ENCODE measurements at places on chromosomes 2 and 18.

- no peak for DNase-seq
Measured at GRCh38 chr2:197107291-197108269, 181.1 kb upstream of the PGAP1 start.

GRCh38 chr2:47535073-47535472, 132.1 kb downstream of the MSH2 start:
- DNase-seq: no peak

DNA sequence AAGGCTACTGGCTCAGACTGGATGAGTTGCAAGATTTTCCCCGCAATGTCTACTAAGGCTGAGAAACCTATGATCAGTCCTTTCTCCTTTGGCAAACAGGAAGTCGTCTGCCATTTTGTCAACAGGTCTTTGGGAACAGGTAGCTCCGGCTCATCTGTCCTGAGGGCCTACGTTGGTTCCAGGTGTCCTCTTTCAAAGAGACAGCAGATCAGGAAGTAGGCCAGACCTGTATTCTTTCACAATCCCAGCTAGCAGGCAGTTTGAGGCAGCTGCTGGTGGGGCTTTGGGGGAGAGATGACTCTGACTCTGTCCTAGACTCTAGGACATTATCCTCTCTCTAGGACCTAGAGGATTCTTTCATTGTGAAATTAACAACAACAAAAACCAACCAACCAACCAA, 98.6 kb downstream of the ACTR2 start:
- no peak for DNase-seq

DNA sequence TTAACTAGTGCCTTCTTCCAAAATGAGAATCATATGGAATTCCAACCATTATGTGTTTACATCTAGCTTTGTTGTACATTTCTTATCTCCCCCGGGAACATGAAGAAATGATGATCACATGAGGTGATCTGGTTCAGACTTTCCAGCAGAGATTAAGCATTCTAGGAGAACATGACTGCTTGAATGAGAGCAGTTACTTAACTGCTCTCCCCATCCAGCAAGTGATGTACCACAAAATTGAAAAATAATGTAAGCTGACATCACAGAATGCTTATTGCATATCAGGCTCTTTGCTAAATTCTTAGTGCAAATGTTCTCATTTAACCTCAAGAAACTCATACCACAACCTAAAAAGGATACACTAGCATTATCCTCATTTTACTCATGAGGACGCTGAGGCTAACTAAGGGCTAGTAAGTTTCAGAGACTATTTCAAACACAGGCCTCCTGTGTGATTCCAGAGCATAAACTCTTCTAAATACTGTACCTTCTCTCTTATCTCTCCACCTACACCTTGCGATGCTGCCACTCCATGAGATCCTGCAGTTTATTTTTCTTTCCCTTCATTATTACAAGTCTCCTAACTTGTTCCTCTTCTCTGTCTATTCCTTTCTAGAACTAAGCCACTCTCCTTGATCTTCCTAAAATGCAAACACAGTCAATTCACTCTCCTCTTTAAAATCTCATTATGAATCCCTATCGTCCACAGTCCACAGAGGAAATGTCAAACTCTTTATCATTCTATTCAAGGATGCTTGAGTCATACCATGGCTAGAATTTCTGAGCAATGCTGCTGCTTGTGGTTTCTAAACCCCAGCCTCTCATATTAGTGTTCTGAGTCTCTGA, 1224.8 kb upstream of the ZEB2 start:
- DNase-seq: peak; percentile 76

- no peak for DNase-seq
Measured at GRCh38 chr2:241598487-241598886, 38.5 kb downstream of the THAP4 start.

GRCh38 chr2:71277536-71278103, 50.7 kb upstream of the PAIP2B start:
- peak; percentile 6 for DNase-seq

- no peak for DNase-seq
Measured at GRCh38 chr2:224202281-224202865, 163.3 kb upstream of the SERPINE2 start.

DNA sequence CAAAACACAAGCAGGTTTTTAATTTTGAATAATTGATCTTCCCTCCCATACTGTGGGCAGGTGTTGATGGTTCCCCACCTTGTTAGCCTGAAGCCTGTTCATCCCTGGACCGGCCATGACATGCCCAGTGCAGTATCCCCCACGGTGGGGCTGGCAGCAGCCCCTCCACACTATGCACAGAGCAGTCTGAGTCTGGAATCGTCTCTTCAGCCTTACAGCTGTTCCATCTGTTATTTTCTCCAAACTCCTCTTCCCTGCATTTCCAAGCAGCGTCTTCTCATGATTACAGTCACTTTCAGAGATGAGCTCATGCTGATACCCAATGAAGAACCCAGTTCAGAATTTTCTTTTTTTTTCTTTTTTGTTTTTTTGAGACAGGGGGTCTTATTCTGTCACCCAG, 68.2 kb downstream of the ADI1 start:
- DNase-seq: no peak

DNA sequence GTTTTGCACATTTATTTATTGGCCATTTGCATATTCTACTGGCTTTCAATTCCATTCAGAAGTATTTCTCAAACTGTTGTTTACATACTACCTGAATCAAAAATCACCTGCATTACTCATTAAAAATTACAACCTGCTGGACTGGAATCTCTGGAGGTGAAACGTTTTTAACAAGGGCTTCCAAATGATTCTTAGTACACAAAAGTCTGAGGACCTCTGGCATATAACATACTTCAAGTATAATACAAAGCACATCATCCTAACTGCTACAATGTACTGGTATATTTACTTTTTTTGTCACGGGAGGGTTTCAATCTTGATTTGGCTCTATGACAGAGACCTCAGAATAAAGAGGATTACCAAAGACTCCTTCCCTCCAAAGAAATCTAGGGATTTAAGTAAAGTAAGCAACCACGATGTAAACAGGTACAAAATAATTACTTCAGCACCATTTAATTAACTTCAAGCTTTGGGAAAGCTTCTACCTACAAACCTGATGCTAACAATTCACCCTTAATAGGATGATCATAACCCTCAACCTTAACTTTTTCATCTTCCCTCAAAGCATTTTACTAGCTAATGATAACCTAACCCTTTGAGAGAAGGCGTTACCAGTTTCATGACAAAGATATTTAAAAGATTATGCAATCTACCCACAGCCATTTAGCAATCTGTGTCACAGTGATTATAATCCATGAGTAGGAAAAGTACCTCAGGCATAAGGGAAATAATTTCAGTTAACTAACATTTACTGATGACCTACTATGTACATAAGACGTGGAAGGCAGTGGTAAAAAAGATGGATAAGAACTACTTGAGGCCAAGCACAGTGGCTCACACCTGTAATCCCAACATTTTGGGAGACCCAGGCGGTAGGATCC, 24.7 kb downstream of the ATAD2B start:
- no peak for DNase-seq

DNA sequence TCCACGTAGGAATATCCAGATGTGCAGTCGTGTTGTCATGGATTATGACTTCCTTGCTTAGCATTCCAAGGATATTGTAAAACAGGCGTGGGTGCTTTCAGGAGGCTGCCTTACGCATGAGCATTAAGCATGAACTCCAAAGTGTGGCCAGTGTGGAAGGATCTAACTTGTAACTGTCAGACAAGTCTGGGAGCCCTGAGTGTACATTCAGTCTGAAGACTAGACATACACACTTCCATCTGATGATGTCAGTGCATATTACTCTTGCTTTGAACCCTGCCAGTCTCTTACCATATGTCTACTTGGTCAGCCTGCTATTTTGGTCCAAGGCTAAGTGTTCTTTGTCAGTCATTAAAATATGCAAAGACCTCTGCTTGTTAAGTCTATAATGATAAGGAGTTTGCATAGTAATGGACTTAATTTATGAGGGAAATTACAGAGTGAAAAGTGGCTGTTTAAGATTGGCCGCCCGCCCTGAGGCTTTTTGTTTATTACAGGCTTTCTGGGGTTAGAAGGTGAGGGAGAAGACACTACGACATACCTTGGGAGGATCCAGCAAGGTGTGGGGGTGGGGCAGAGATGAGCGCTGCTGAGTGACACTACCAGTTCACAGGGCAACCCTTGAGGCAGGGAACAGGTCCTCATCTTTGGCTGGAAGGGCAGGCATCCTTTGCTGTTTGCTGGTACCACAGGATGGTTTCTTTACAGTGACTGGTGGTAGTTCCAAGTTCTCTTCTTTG, 48.3 kb downstream of the CABLES1 start:
- DNase-seq: no peak

GRCh38 chr2:23322567-23323197, 62.3 kb upstream of the KLHL29 start:
- no peak for DNase-seq

GRCh38 chr2:1152375-1152774, 201.7 kb downstream of the SNTG2 start:
- no peak for DNase-seq

DNA sequence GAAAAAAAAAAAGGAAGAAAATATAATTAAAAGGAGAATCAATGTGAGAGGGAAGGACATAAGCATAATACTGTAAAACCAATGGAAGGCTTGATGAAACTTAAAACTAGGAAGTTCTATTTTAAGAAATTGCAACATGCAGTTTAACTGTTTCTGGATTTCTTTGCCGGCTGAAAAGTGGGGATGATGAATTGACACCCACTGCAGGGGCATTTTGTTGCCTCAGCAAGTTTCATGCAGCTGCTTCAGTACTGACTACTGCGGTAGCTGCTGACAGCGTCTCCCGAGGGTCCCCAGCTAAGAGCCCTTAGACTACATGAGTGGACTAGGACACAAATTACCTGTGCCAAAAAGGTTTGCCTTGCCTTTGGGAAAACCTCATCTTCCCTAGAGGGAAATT, 69.2 kb downstream of the B3GNT2 start:
- no peak for DNase-seq

Data from amniotic stem cell (primary cell).